Endothelial cell (in vitro differentiated cells): ENCODE measurements at places on chromosomes 12 and 14. TPM values are rescaled to one million over a fixed set of nuclear protein-coding genes. Genes with fewer than 3 reads are reported as not detected.

DEGS2 gene
- total RNA-seq, result not detected

CLEC1B gene
- not detected for total RNA-seq

ANO4 gene
- 1.1 TPM for total RNA-seq

DNA sequence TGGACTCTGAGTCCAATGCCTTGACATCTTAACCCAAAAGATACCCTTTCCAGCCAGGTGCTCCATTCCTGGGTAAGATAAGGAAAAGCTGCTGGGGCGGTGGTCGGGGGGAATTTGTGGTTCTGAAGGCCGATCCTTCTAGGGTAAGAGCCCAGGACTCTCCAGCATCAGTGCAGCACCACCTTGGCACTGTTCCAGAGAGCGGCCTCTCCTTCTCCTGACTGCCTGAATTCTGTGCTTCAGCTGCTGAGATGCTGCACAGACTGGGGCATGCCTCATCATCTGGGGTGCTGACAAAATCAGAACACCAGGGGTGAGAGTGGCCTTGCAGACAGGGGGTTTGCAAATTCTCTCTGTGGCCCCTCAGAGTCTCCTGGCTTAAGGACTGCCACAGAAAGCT lies 87.5 kb downstream of the SPTB start:
- DNase-seq, result no peak

- no peak for DNase-seq
Measured at GRCh38 chr12:90791445-90791844, 163.5 kb downstream of the CCER1 start.

DNA sequence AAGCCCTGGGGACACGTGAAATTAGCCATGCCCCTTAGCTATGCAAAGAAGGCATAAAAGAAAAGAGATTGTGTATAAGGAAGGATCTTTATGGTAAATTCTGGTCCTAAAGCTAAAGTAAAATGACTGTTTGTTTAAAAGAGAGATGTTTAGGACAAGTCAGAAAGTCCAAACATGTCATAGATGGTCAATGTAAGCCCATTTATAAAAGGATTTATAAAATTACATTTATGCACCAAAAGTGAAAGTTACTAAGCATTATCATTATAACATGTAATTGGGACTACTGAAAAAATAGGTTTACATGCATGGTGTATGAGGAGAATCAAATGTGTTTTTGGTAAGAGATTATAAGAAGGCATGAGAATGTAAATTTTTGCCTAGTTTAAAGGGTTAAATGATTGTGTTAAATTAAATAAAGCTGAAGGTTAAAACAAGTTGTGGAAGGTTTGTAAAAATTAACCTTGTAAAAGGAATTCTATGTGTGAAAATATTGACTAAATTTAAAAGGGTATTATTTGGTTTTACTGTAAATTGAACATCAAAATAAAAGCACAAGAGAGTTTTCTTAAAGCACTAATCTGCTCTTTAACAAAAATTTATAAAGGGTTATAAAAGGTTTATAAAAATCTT lies 50.4 kb upstream of the TSPAN8 start:
- no peak for DNase-seq

GRCh38 chr14:30790827-30791226 lies 83.5 kb upstream of the COCH start:
- no peak for DNase-seq

GRCh38 chr12:56537546-56537945 lies 15.9 kb downstream of the RBMS2 start:
- no peak for DNase-seq

- DNase-seq, result no peak
Measured at GRCh38 chr14:35362911-35363374, 41.6 kb downstream of the NFKBIA start.

DNA sequence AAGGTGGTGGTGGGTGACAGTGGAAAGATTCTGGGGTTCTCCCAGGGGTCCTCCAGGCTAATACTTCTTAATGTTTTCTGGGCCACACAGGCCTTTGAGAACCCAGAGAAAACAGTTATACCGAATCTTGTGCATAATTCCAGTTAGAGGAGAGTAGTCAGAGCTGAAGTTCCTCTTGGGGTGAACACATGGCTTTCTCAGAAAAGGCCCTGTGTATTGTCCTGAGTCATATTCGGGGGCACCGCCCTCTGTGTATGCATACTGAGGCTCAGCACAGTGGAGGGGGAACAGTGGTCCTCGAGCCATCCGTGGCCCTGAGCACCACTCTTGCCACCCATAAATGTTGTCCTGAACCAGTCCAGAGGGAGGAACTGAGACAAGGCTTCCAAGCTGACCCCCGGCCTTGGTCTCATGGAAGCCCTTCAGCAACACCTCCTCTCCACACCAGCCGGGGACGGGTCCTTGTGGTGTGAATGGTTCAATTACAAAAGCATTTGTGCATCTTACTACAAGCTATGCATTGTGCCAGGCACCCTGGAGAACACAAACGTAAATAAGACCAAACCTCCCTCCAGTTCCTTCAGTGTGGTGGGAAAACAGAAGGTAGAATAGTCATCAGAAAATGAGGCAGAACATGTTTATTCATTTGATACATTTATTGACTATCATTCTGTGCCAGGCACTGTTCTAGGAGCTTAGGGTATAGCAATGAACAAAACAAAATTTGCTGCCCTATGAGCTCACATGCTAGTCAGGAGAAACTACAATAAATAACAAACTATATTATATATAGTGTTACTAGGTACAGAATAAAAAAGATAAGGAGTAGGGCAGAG lies 9.9 kb downstream of the DHRS2 start:
- DNase-seq, result no peak
